Stomach (tissue), 19 donors: ENCODE measurements at places on chromosomes 6 and 20.

DNA sequence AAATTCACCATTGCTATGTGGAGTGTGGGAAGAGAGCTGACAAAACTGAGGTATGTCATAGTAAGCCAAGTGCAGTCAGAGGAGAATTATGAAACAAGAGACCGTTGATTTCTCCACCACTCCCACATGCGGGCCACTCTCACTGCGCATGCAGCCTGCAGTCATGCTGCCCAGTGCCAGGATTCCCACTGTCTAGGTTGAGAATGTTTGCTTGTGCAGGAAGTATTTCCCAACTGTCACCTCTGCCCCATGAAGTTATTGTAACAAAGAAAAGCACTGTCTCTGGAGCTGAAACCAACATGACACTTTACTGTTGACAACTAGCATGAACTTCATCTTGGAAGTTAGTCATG lies 18.7 kb upstream of the SFT2D1 start:
- no peak for DNase-seq

DNA sequence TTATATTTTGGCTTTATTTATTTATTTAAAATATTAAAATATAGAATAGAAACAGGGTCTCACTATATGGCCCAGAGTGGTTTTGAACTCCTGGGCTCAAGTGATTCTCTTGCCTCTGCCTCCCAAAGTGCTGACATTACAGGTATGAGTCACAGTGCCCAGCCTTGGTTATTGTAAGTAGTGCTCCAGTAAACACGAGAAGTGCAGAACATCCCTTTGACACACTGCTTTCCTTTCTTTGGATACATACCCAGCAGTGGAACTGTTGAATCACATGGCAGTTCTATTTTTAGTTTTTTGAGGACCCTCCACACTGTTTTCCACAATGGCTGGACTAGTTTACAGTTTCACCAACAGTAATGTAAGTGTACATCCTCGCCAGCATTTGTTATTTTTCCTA lies 203.9 kb downstream of the PHF3 start:
- DNase-seq: no peak

- no peak for DNase-seq
Observed at GRCh38 chr6:19736066-19736465, 101.1 kb upstream of the ID4 start.

DNA sequence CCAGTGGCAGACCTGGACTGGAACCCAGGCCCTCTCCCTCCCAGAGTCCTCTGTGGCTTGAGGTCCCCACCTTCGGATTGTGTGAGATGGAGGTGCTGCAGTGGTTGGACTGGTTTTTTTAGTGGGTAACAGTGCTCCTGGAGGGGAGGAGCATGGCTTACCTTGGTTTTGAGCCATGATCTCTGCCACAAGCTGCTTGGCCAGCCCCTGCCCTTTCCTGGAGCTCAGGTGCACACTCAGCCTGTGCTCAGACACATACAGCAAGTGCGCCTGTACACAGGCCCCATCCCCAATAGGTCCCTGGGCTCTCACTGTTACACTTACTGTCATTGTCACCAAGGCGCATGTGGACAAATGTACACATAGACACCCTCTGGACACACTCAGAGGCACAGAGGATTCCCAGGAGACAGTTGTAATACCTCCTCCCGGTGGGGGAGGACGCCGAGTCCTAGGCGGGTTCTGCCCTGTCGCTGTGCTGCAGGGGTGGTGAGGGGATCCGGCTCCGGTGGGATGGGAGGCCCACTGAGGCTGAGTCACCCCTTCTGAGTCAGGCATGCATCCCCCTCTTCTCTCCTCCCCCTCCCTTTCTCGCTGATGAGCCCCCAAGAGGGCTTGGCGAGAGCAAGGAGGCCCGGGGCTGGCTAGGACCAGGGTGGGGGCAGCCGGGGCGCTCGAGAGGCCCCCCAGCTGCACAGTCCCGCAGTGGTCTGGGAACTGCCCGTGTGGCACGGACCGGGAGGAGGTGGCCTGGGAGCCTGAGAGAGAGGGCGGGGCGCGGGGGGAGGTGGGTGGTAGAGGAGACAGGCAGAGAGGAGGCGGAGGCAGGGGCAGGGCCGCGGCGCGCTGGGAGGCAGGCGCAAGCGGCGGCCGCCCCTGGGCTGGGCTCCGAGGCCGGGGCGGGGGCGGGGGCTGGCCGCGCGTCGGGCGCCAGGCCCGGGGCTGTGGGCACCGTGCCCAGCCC lies 522 bp upstream of the EPB41L1 start:
- peak; percentile 91 for DNase-seq

GRCh38 chr6:158568549-158568948 lies 8.7 kb downstream of the TMEM181 start:
- no peak for DNase-seq

DNA sequence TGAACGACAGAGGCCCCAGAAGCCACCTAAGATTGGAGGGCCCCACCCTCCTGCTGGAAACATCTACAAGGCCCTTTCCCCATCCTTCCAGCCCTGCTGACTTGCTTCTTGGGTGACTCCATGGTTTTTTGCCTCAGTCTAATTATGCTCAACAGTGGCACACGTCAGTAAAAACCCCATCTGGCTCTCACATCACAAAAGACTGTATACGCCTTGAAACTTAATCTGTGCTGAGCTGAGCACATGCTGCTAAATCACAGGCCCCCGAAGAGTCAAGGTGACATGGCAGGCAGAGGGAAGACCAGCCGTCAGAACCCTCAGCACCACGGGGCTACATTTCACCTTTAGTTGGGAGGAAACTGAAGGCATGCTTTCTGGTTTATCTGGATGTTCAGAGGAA lies 323.1 kb downstream of the CDH26 start:
- DNase-seq: no peak

- DNase-seq: no peak
Observed at GRCh38 chr6:45556828-45557227, 179.1 kb upstream of the SUPT3H start.

GRCh38 chr6:133923938-133924593 lies 29.0 kb upstream of the TBPL1 start:
- peak; percentile 92 for DNase-seq

DNA sequence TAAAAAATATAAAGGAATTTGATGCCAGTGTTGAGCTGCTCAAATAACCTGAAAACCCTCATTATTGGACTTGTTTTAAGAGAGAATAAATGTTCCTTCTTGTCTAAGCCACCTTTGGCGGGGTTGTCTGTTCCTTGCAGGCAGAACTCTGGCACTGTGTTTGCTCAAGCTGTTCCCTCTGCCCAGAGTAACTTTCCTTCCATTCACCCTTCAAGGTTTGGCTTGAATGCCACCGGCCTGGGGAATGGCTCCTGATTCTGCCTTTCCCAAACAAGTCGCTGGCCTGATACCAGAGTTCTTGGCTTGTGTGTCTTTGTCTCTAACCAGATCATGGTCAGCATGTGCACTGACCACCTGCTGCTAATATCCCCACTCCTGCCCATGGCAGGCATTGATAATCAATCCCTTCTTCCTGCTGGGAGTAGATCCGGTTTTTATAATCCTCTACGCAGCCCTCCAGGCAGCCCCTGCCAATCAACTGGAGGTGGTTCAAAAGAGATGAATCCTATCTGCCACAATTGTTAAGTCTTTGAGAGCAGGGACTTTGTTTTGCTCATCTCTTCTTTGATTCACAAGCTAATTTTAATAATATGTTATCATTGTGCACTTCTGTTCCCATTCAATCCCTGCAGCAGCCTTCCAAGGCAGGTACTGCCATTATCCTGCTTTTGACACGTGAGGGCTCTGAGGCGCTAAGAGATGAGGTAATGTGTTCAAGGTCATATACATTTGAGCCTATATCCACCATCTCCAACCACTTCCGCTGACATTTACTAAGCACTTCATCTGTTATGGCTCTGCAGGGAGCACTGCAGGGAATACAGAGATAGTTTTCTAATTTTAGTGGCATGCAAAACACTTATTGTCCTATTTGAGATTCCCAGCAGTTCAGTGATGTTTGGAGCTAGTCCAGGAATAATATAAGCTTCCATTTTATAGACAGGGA lies 3.1 kb upstream of the CCM2L start:
- no peak for DNase-seq

GRCh38 chr20:59019217-59019616 lies at the start of gene TUBB1:
TSS of gene TUBB1 (plus strand) at chr20:59019429. CDS start at chr20:59019523, 94 bp downstream.
- DNase-seq: no peak

GRCh38 chr6:42366999-42367352 lies 84.8 kb downstream of the TRERF1 start:
- DNase-seq: no peak

GRCh38 chr6:12767016-12767415 lies 50.4 kb downstream of the PHACTR1 start:
- no peak for DNase-seq

GRCh38 chr6:142846883-142847287 lies 98.1 kb downstream of the HIVEP2 start:
- no peak for DNase-seq

- DNase-seq: no peak
Observed at GRCh38 chr6:91634791-91635190, 1047.9 kb upstream of the MAP3K7 start.

- no peak for DNase-seq
Observed at GRCh38 chr20:40812415-40812925, 123.4 kb upstream of the MAFB start.

GRCh38 chr6:147434516-147434915 lies 74.0 kb upstream of the SAMD5 start:
- no peak for DNase-seq

DNA sequence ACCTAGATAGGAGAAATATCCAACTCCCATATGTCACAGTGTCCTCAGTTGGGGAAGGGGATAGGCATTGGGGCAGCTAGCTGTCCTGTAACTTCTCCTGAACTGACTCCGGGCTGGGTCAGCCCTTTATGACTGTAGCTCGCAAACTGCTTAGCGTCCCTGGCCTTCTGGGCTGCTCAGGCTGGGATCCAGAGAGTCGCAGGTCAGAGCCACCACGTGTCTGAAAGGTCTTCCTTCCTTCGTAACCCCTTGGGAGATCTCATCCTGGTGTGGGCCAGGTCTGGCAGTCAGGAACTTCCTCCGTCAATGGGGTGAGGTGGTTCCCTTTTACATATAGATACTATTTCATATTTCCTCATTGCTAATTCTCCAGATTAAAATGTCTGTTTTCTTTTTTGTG lies 28.8 kb upstream of the HINT3 start:
- DNase-seq: no peak

GRCh38 chr20:32751293-32751692 lies 8.0 kb upstream of the COMMD7 start:
- no peak for DNase-seq
